Activated CD4-positive, CD25-positive, alpha-beta regulatory T cell treated with anti-CD3 and anti-CD28 coated beads, Interleukin-2, amount 50 U/mL, for 16 hours (primary cell): ENCODE measurements at places on chromosomes 2 and 18.

DNA sequence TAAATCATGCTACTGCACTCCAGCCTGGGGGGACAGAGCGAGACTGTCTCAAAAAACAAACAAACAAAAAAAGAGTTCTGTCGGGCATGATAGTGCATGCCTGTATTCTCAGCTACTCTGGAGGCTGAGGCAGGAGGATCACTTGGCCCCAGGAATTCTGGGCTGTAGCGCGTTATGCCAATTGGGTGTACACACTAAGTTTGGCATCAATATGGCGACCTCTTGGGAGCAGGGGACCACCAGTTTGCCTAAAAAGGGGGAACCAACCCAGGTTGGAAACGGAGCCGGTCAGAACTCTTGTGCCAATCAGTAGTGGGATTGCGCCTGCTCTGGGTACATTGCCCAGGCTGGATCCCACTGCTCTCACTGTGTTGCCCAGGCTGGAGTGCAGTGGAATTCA lies 49.7 kb downstream of the SDC1 start:
- DNase-seq: no peak

DNA sequence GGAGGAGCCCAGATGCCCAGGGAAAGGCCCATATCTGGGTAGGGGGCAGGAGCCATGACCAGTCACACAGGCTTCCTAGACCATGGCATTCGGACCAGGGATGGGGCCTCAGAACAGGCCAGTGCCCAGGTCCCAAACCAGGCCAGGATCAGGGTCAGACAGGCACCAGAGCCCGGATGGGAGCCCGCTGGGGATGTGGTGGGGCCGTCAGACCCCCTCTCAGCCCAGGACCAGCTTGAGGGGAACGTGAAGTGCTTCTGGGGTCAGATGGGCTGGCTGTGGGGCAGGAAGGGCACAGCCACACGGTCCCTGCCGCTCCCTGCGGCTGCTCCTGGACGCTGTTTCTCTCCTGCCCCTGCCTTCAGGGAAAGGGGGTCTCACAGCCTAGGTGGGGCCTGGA lies 39.1 kb downstream of the SNED1 start:
- no peak for DNase-seq

GRCh38 chr2:6196449-6196848 lies 504.3 kb downstream of the SOX11 start:
- DNase-seq: no peak

GRCh38 chr2:112881217-112881985 lies 29.6 kb upstream of the IL37 start:
- no peak for DNase-seq

DNA sequence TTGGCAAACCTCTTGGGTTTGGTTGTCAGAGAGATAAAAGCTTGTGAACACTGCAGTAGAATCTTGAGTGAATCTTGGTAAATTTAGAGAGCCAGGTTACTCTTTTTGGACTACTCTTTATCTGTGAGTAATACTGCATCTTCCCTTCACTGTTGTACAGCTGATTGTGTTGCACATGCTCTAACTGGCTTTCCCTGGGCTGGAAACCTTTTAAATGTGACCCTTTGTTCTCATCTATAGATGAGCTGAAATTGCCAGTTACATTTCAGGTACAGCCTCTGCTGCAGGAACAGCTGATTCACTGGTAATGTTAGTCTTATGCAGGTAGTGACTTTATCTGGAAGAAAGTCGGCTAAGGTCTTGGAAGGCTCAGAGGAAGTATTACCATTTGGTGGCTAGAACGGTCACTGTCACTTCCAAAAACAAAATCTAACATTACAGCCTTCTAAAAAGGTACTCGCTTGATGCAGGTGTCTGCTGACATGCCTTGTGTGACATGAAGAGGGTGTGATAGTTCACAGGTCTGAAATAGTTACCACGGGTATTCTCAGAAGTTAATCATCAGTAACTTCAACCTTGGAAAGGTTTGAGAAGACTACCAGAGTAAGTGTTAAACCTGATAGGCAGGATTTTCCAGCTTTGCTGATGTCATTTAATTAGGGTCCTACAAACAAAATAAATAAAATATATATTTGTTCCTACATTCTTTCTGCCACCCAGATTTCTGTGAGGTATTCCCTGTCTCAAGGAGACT lies 851.1 kb downstream of the SLC4A3 start:
- DNase-seq: no peak

DNA sequence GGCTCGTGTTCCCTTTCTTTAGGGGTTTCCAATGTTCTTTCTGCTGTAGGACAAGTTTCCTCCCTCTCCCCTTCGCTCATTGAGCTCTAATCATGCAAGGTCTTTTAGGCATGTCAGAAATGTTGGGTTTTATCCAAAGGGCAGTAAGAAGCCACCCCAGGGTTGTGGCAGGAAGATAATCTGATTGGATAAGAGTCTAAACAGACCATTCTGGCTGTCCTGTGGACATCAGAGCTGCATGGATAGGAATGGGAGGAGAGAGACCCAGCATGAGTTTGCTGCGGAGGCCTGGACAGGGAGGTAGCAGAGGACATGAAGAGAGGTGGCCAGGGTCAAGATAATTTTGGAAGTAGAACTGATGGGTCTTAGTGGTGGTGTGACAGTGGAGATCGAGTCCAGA lies 88.2 kb downstream of the ACKR3 start:
- no peak for DNase-seq

DNA sequence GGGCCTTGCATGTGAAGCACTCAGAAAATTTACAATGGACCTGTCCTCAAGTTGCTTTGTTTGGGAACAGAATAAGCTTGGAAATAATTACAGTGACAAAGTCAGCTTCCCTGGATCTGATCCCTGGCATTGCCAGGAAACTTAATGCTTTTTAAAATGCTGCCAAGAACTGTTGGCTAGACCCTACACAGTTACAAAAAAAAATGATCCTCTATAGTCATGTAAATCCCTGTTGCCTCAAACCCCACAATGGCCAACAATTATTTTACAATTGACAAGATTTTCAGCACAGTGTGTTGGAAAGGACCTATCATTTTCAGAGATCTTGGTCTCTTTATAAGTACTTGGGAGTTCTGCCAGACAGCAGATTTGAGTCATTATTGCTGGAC lies 470.4 kb upstream of the ACVR2A start:
- no peak for DNase-seq

GRCh38 chr18:48492880-48493279 lies 46.0 kb upstream of the CTIF start:
- DNase-seq: no peak

DNA sequence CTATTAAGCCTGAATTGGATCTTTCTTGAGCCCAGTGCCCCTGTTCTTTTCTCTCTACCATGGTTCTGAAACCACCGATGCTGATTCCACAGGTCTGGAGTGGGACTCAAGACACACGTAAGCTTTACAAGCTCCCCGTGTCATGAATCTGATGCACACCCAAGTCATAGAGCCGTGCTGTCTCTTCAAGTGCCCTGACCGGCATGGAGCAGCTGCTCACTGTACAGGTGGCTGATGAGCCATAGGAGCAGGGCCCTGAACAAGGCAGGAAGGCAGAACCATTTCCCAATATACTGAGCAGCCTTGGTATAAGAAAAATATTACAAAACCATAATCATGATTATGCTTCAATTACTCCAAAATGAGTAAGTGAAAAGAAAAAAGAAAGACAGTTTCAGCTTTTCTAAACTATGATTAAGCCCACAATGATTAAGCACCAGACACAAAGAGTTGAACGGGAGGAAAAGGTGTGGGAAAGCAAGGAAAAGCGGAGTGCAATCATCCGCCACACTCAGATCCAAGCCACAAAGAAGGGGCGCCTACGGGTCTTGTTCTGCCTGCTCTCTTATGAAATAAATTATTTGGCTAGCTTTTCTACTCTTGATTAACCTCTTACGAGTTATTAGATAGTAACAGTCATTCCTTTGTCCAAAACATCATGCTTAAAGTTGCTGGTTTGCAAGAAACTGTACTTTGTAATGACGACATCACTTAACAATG lies 41.7 kb downstream of the NOL10 start:
- no peak for DNase-seq

DNA sequence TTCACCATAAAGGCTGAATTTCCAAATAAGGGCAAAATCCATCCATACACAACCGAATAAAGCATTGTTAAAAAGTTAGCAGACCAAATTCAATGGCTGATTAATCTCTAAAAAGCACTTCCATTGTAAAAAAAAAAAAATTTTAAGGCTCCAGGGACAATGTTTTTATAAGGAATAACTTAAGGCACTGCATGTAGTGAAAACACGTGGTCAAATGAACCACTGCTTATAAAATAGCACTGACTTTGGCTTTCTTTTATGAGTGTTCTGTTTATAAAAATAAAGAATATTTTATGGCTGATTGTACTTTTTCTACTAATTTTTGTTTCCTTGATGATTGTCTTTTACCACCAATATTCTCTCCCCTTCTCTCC lies 409.3 kb upstream of the KCNH7 start:
- DNase-seq: no peak

DNA sequence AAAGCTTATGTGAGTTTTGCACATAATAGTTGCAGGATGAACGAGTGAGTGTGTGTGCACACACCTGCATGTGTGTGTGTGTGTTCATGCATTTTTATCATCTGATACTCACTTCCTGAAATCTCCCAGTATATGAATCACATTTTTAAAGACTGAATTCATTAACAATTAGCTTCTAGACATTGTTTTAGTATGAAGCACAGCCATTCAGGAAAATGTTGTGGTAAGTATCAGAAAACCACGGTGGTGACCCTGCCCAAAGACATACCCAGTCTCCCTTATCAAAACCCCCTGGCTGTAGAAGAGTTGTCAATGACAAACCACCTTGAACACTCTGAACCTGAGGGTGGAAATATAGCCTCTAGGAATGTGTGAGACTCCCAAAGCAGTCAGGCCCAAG lies 220.8 kb downstream of the ALK start:
- no peak for DNase-seq

GRCh38 chr18:7020995-7021777 lies 96.4 kb downstream of the LAMA1 start:
- no peak for DNase-seq

- DNase-seq: no peak
Observed at GRCh38 chr2:24926602-24927252, 6.7 kb upstream of the ADCY3 start.
